CD4-positive, alpha-beta T cell treated with Interleukin-21 for 1 hour (primary cell): ENCODE measurements at places on chromosomes 12 and 14.

DNA sequence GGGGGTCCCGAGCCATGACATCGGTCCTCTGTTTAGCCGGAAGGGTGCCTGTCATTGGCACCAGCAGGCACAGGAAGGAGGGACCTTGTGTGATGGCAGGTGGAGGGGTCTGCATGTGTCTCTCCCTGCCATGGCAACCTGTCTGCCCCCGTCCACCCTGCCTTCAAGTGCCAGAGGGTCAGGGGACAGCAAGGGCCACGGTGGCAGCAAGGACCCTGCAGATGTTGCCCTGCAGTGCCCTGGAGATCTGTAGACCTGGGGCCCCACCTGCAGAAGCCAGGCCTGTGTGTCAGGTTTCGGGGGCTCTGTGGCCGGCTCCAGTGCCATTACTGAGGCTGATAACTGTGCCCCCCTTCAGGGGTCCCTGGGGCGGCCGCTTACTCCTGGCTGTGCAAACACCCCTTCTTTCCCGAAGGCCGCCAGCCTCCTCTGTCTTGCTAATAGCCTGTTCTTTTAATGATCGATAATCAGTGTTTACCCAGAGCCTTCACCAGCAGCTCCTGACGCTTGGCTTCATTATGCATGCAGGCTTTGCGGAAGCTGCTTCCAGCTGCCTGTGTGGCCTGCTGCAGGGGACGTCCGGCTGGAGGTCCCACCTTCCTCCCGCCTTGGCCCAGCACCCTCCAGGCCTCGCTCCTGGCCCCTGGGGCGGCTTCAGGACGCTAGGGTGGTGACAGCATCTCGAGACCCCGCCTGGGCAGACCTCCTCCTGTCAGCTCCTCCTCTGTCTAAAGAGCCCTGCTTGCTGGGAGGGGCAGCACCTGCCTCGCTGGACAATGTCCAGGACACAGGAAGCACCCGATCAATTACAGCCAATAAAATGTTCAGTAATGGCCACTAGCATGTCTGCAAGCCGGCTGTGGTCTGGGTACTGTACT lies 153.0 kb downstream of the KIF26A start:
- no peak for DNase-seq

DNA sequence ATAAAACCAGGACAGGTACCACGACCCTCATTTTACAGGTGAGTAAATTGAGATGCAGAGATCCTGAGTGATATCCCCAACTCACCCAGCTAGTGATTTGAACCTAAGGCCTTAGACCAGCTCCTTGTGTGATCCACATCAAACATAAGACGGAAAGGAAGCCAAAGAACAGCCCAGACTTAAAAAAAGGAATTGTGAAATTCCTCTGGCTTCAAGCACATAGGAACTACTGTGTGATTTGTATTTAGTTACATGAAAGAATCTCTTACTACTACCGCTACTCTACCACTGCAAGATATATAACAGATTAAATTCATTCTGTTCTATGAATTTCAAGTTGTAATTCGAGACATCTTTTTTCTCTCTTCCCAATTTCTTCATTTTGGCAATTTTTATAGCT lies 10.5 kb downstream of the E2F7 start:
- DNase-seq: no peak

DNA sequence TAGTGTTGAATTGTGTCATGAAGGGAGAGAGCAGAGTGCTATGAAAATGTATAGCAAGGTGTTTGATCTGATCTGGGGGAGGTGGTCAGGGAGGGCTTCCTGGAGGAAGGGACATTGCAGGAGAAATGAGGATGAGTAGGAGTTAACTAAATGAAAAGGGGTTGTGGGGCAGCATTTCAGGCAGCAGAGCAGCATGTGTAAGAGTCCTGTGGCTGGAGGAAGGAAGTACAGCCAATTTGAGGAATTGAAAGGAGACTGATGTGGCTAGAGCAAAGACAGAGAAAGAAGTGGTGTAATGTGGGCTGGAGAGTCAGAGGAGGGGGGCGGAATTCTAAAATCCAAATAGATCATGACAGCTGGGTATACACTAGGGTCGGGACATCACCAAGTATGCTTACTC lies 20.5 kb downstream of the NPC2 start:
- DNase-seq: no peak

DNA sequence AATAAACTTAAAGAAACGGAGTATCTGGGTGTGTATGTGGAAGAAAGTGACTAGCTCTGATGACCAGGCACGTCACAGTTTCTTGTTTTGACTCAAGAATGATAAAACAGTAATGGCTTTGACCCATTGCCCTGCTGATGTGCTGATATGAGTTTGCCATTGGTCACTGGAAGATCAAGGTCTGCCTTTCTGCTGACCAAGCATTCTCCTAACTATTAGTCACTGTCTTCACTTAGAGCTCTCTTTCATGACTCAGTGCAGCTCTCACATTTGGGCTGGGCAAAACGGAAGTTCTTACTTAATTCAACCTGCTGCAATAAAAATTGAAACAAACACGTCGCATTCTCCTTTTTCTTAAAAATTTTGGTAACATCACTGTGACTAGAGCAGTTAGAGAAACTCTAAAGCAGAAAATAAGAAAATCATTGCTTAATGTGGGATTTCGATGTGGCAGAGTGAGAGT lies 366.7 kb downstream of the BTG1 start:
- DNase-seq: peak; percentile 65

GRCh38 chr14:38209572-38210557 lies 2.2 kb downstream of the SSTR1 start:
- DNase-seq: no peak

DNA sequence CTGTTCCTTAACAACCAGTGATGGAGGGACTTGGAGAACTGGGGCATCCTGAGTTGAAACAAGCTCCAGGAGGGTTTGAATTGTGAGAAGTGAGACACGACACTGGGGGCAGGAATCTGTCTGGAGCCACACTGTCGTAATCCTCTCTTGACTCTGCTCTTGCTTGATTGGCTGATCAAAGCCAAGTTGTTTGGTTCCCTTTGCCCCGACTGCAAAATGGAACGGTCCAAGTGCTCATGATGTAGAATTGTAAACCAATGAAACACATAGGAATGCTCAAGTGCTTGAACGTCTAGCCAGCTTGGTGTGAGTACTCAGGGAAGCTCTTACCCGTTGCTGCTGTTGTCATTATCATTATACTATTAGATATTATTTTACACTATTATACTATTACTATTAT lies 98.1 kb downstream of the TMEM132C start:
- no peak for DNase-seq

DNA sequence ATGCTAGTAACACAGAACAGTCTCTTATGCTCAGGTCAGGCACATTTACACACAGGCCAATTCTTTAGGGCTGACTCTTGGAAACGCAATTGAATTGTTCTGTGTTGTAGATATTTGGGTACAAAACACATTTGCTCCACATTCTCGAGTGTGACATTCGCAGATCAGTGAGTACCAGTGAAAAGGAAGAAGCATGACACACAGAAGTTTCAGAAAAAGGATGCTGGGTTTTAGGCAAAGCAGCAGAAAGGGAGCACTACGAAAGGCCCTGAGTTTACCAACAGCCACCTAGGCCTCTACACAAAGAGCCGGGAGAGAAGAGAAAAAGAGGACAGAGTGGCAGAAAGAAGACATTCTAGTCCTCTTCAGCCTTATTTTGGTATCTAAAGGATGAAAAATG lies 254.4 kb upstream of the BTG1 start:
- DNase-seq: peak; percentile 8

GRCh38 chr12:51829011-51829481 lies 19.5 kb downstream of the FIGNL2 start:
- no peak for DNase-seq

GRCh38 chr12:93707836-93708235 lies 30.7 kb downstream of the CRADD start:
- no peak for DNase-seq

GRCh38 chr14:71713451-71713850 lies 218.8 kb upstream of the RGS6 start:
- DNase-seq: no peak
